ENCODE measurements at places on chromosomes 16 and 17.

DNA sequence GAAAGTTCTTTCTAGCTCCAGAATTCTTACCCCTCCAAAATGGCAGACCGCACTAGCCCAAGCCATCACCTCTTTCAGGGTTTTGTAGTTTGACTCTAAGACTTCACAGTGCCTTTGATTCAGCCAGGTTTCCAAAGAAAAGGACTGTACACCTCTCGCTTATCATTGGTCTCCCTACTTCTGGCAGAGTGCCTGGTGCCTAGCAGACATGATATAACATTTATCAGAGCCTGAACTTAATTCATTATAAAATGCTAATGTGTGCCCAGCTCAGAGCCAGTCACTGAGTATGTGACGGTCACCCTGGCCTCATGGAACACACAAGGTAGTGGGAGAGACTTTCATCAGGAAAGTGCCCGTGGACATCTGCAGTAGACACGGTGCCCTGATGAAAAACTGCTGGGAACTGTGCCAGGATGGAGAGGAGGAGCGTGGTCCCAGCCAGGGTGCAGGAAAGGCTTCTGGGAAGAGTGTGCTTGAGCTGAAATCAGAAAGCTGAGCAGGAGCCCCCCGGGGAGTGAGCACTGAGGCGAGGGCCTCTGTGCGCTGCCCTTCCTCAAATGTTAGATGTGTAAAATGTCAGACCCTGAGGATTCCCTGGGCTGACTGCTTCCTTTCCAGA is 34.3 kb upstream of the LGALS9 start:
- DNase-seq, result no peak

- no peak for DNase-seq
These were observed 3.1 kb upstream of the CCDC42 start for GRCh38 chr17:8747742-8748141.

DNA sequence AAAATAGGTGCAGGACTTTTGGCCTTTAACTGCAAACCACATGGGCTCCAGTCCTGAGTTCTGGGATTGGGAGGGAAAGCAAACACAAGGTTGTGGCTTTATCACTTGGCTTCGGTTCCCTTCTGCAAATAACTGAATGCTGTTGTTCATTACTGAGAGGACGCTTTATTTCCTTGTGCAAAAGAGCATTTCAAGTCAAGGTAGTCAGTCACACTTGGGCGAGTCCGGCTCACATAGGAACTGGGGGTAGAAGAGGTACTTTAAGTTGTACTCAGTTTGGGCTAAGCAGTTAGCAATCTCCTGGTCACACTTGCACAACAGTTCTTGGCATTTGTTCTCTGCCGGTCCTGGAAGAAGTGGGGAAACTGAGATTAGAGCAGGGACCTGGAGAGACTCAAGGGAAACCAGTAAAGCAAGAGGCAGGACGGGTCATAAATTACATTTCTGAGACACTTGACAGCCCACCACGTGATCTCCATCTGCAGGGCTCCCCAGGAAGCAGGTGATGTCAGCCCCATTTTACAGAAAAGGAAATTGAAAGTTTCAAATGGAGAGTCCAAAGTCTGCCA is 21.6 kb downstream of the PLA2G10 start:
- no peak for DNase-seq

GRCh38 chr16:24440306-24440705 is 99.1 kb upstream of the RBBP6 start:
- DNase-seq, result no peak

- DNase-seq, result no peak
These were observed 4.6 kb upstream of the OTOA start for GRCh38 chr16:21659124-21659523.

DNA sequence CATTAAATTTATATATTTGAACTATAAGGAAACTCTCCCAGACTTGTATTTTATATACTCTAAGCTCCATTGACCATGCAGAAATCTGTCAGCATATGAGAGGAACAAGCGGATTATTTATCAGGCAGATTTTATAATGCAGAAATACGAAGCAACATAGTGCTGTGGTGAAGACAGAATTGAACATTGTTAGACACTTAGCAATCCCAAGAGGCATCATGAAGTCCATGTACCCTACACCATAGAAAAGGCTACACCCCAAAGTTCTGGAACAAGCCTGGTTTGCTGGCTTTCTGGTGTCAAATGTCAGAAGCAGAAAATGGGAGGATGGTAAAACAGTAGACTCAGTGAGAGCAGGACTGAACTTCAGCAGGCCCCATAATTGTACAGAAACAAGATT is 241.1 kb downstream of the PRKCA start:
- DNase-seq, result no peak

DNA sequence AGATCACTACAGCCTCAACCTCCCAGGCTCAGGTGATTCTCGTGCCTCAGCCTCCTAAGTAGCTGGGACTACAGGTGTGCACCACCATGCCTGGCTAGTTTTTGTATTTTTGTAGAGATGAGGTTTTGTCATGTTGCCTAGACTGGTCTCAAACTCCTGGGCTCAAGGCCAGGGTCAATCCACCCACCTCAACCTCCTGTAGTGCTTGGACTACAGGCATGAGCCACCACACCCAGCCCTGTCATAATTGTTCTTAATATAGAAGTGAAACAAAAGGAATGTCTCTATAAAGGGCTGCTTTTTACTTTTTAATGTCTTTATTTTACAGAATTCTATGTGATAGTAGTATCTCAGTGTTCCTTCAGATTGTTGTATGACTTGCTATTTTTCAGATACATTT is 345.2 kb upstream of the TBX2 start:
- no peak for DNase-seq

- no peak for DNase-seq
These were observed 721 bp upstream of the WFIKKN2 start for GRCh38 chr17:50834429-50835300.

DNA sequence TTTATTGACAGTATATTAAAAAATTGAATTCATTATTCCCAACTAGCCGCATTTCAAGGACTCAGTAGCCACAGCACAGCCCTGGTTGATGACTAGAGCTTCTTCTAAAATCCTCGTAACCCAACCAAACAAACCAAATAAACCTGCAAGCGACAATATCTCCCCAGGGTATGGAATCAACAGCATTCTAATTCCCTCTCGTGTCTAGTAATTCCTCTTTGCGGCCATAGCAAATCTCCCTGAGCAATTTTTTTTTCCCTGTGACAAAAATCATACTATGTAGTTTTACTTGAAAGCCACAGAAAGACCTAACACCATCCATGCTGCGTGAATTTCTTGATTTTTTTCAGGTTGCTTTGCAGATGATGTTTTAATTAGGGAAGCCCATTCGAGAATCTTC is 143.4 kb upstream of the MYOCD start:
- no peak for DNase-seq

- DNase-seq, result no peak
These were observed 1.1 kb downstream of the GLIS2 start for GRCh38 chr16:4316864-4317531.

- DNase-seq, result no peak
These were observed 61.8 kb downstream of the KSR1 start for GRCh38 chr17:27518048-27518447.

DNA sequence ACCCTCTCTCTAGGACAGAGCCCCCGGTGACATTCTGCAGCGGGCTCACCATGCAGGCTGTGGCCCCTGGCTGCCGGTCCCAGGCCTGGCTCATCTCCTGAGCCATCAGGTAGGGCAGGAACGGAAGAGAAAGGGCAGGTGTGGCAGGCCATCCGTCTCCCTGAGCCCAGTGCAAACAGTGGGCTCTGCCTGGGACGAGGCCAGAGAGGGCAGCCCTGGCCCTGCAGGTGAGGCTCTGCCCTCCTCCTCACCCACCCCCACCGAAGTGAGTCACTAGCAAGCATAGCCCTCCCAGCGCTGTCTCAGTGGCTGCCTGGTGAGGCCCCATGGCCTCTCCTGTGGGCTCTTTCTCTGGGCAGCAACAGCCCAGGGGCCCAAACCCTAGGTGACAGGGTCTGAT is 14.5 kb downstream of the OTOP3 start:
- no peak for DNase-seq

Data from CD4-positive, alpha-beta T cell treated with Interleukin-6 at 100 ng/mL for 8 hours (primary cell).